ENCODE measurements at places on chromosomes 1 and 21. TPM values are rescaled to one million over a fixed set of nuclear protein-coding genes. Genes with fewer than 3 reads are reported as not detected.
A peak's percentile ranks its signal among the peaks of the same experiment; 100 is the strongest.

- DNase-seq: no peak
Observed at GRCh38 chr1:165823552-165824268, 3.7 kb upstream of the UCK2 start.

DNA sequence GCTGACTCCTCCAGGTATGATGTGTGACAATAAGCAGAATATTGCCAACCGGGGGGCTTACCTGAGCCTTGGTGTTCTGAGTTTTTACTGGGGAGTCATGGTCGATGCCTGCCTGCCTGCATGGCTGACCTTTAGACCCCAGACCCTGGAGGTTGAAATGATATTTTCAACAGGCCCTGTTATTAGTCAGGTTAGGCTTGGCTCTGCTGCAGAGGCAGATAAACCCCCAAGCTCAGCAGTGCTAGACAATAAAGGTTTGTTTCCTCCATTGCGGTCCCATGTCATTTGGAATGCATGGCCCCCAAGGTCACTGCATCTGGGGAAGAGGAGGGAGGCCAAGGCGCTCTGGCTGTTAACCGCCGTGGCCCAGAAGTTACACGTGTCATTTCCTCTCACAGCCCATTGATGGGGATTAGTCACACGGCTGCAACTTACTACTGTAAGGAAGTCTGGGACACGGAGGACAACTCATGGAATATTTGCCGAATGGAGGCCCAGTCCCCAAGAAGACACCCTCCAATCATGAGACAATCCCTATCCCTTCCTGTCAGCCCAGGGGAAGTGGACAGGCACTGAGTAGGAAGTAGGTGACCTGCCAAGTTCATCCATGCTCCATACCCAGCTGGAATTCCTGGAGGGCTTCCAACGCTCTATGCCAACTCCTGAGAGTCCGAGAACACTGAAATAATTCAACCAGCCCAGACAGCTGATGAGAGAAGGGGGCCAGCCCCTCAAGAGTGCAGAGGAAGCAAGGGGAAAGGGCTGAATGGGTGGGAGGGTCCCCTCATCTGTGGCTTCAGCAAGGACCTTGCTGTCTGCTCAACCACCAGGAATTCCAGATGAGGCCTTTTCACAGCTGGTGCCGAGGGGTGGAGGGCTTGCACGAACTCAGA lies 97.3 kb downstream of the TAS1R2 start:
- DNase-seq: no peak

GRCh38 chr21:42746593-42747275 lies 93.3 kb downstream of the PDE9A start:
- DNase-seq: peak; percentile 29

DNA sequence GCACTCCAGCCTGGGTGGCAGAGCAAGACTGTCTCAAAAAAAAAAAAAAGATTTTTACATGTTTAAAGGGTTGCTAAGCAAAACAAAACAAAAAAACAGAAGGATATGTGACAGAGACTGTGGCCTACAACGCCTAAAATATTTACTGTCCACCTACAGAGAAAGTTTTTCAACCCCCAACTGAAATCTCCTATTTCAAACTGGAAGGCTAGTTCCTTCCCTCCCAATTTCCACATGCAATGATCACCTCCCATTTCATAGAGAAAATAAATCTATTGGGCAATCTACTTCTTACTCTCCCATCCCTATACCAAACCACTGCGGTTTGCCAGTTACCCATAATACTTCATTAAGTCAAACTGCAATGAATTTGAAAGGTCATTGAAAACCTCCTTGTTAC lies 74.2 kb downstream of the ST3GAL3 start:
- no peak for DNase-seq

DNA sequence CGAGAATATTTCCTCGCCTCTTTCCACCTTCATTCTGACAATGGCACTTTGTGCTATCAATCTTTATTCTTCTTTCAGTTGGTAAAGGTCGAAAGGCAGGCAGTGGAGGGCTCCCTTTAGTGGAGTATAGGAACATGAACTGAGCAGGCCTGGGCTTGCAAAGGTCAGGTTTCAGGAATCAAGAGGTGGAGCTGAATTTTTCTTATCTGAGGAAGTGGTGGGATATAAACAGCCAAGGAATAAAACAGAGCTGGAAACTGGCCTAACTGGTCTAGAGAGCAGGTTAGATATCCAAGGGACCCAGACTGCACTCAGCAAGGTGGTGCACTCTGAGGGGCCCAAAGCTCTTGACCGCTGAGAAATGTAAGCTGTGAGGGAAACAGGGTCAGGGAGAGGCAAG lies 99.1 kb downstream of the PLA2G4A start:
- DNase-seq: no peak

DNA sequence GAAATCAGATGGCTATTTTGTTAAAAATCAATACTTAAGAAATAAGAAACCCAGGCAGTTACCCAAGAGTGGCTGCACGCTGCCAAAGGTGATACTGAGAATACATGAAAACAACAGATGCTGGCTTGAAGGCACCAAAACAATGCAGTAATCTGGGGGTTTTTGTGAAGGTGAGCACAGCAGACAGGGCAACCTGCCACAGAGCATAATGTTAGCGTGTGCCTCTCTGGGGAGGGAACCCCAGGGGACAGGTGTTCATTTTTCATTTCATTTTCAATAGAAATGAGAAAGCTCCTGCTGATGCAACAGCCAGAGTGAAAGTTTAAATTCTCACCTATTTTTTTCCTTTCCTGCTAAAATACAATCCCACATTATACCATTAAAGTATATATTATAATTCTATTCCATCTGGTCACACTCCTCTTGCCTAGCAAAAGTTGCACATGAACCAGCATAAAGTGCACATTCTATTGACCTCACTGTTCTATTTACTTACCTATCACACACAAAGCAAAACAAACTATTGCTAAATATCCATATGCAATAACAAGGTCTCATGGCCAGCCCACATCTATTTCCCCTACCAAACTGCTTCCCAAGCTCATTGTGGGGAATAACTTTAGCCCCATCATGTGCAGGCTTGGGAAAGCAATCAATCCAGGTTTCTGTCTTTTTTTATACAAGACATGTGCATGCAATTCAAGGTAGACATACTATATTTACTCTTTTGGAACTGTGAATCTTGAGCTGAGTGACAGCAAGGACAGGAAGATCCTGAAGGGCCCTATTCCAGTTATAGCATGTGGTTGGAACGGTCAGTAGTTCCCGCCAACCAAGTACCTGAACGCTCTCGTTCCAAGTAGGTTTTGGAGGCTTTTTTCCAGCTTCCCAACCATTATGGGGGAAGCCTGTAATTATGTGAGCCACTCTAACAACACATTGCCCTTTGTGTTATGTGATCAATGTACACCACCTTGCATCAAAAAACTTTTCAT lies 173.6 kb downstream of the RERE start:
- no peak for DNase-seq

DNA sequence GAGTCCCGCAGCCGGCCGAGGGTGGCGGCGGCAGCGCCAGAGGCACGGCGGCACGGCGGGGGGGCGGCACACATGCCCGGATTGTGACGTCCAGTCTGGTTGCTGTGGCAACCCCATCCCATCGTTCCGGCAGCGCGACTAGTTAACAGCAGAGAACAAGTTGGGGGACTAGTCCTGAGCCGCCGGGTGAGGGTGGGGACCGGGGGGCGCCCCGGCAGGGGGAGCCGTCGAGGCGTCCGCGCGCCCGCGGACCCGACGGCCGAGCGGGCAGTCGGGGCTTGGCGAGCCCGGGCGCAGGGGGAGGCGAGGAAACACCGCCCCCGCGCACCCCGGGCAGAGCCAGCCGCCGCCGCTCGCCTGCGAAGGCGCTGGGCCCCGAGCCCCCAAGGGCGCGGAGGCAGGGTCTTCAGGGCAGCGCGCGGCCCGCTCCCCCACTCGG lies at the start of gene CHD5:
CHD5 (minus strand) TSS at position 54 of the 439 bp plus-strand sequence. CDS start 298 bp downstream, outside the sequence.
- DNase-seq: peak; percentile 91

GRCh38 chr1:230052018-230052417 lies 15.0 kb upstream of the GALNT2 start:
- DNase-seq: no peak

DNA sequence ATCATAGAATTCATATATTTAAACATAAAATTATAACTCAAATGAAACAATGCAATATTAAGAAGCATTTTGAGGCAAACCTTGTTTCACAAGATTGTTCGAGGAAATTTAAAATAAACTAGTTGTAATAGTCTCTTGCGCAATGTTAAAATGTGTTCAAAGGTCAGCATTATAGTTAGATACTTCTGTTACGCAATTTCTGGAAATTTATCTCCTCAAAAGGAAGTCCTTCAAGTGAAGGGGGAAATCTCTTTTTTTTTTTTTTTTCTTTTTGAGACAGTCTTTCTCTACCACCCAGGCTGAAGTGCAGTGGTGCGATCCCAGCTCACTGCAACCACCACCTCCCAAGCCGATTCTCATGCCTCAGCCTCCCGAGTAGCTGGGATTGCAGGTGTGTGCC lies 52.1 kb downstream of the FMO4 start:
- no peak for DNase-seq

- no peak for DNase-seq
Observed at GRCh38 chr1:110012100-110012780, 22.2 kb upstream of the STRIP1 start.

DNA sequence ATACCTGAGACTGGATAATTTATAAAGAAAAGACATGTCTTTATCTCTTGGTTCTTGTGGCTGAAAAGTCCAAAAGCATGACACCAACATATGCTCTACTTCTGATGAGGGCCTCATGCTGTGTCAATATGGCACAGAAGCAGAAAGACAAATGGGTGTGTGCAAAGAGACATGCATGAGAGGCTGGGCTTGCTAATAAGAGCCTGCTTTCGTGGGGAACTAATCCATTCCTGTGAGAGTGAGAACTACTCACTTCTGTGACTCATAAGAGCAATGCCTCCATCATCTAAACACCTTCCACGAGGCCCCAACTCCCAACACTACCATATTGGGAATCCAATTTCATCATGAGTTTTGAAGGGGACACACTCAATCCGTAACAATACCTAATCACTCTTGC lies 340.0 kb upstream of the DUSP10 start:
- DNase-seq: no peak

DNA sequence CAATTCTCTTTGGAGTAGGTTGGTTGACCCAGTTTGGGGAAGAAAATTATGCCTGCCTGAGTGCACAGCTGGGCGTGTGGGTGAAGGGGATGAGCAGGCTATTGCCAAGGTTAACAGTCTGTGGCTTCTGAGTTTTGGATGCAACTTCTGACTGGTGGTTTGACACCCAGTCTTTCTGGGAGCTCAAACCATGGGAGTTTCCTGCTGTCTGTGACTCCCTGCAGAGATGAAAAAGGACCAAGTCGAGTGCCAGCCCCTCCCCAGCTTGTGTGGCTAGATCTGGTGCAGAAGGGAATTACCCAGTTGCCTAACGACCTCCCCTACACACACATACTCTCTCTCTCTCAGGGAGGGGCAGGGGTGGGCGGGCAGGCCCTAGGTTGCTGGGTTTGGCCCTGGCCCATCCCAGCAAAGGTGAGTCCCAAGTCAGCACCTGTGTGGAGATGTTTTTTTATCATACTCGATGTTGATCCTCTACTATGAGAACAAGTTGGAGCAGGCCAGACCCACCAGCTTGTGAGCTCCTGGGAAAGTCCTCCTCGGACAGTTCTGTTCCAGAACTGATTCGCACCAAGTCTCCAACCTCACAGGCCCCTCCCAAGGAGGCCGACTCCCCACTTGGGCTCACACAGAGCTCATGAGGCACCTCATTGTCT lies 28.2 kb downstream of the PKP1 start:
- DNase-seq: peak; percentile 81

GRCh38 chr1:193079187-193079586 lies 19.8 kb downstream of the RO60 start:
- no peak for DNase-seq

DNA sequence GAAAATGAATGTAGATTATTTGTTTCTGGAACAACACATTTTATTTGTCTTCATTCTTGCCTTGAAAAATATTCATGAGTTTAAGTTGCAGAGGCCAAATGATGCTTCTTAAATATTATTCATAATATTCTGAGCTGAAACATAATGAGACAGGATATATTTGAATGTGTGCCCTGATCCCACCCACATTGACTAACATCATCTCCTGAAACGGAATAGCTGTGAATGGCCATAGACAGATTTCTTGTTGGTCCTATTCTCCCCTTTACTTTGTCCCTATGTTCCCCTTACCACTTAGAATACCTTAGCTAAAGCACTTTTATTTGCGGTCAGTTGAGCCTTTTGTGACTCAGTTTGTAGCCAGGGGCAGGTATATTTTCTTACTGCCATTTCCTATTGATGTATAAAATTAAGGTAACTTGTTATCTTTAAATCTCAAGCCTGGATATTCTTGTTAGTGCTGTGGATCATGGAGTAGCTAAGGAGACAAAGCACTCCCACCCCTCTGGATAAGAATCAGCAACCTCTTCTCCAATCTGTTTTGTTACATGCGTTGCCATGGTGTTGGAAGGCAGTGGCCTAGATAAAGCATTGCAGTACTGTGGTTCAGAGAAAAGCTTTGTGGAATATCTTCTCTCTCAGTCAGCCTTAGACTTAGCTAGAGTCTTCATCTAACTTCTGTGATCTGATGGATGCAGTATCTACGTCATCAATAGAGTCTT lies 478.5 kb upstream of the DEPDC1 start:
- no peak for DNase-seq

DNA sequence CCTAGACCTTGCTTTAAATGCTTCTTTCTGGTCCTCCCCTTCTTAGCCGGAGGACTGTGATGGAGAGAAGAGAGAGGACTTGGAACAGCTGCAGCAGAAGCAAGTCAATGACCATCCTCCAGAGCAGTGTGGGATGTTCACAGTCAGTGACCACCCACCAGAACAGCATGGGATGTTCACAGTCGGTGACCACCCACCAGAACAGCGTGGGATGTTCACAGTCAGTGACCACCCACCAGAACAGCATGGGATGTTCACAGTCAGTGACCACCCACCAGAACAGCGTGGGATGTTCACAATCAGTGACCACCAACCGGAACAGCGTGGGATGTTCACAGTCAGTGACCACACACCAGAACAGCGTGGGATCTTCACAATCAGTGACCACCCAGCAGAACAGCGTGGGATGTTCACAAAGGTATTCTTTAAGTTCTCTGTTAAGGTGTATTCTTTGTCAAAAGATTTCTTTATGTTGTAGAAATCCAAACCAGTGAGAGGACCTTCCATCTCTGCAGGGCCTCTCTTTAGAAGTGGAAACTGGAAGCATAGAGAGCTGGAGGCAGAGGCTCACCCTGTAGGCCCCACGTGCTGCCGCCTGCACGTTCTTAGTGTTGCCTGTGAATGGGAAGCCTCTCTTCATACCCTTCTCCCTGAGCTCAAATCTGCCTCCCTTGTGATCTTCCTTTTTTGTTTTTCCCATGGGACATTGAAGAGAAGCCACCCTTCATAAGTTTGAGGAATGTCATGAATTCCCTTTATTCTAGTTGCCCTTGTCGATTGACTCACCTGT lies 10.6 kb downstream of the PCNT start:
- peak; percentile 13 for DNase-seq

GRCh38 chr1:17475752-17476151 lies 36.3 kb upstream of the RCC2 start:
- DNase-seq: peak; percentile 49

GRCh38 chr1:178399177-178399728 lies 97.5 kb downstream of the CLEC20A start:
- no peak for DNase-seq

Gene GREM2
- 5.6 TPM for total RNA-seq

Gene MX2
- total RNA-seq: 12.4 TPM

Gene KIF2C
- 3.8 TPM for total RNA-seq

Gene KMO
- total RNA-seq: under 0.01 TPM

Gene NBPF6
- total RNA-seq: 0.36 TPM

Gene APH1A
- 118 TPM for total RNA-seq

Gene CHIT1
- total RNA-seq: under 0.01 TPM

Gene PLA2G2C
- total RNA-seq: not detected

Gene IL22RA1
- under 0.01 TPM for total RNA-seq

Gene TRIM67
- total RNA-seq: 0.29 TPM

All from osteoblast (primary cell).